Sciatic nerve (tissue), 2 donors: ENCODE measurements at places on chromosomes 6 and 20. TPM values are rescaled to one million over a fixed set of nuclear protein-coding genes. Genes with fewer than 3 reads are reported as not detected.
A peak's percentile ranks its signal among the peaks of the same experiment; 100 is the strongest.

DNA sequence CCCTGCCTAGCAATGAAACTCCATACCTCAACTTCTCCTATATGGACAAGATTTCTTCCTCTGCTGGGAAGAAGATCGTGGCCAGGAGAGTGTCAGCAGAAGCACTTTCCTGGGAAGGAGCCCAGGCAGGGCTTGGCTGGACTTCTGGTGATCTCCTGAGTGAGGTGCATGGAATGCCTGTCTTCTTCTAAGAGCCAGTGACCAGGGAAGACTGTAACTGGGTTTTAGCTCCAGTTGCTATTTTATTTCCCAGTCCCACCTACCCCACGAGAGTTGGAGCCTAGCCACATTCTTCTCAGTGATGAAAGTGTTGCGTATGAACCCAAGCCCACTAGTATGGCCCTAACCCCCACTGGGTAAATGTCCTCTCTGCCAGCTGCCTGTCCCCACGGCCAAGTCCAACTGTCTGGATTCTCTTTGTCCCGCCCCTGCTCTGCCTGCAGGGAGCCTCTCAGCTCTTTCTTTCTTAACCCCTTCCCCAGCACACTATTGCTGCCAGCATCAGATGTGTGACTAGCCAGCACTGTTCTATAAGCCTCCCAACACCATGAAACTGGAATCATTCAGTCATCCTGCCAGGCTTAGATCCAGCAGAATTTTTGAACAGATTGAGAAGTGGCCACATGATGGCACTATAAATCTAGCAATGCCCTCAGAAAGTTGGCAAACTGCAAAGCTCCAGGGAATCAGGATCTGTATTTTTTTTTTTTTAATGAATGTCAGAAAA lies 69.8 kb upstream of the FAM184A start:
- no peak for DNase-seq

Gene B3GAT2
- not detected for total RNA-seq

DNA sequence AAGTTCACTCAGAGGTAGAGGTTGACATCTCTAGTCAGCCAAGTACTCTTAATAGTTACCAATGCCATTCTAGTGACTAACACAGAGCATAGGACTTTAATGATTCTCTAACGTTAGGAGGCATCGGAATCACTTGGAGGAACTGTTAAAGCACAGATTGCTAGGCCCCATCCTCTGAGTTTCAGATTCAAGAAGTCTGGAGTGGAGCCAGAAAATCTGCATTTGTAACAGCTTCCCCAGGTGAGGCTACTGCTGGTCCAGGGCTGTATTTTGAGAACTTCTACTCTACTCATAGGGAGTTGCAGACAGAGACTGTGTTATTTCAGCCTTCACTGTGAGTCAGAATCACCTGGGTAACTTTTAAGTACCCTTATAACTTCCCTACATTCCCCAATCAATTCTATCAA lies 5.7 kb downstream of the LMBRD1 start:
- DNase-seq: no peak

Gene TRAPPC3L
- total RNA-seq: 0.22 TPM

GRCh38 chr6:27776504-27776903 lies 135.7 kb downstream of the OR2B2 start:
- DNase-seq: no peak

DNA sequence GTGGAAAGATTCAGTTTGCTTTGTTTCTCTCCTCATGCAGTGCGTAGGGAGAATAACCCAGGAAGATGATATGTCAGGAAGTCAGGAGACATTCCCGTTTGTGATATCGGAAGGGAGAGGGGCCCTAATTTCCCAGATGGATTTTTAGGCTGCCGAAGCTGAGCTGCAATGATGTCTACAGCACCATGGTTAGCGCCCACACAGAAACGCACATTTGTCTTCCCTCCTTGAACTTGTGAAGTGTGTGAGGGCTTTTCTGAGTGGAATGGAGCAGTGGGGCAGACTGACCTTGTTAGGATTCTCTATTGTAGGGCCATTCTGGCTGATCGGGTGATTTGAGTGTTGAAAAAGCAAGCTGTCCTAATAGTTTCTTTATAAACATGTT lies 191.3 kb upstream of the ARG1 start:
- DNase-seq: no peak

GRCh38 chr6:27542485-27542884 lies 69.6 kb upstream of the ZNF184 start:
- DNase-seq: no peak

Gene BTNL2
- not detected for total RNA-seq

Gene TCP11
- not detected for total RNA-seq

Gene HLA-DQA2
- total RNA-seq: 10.2 TPM

DNA sequence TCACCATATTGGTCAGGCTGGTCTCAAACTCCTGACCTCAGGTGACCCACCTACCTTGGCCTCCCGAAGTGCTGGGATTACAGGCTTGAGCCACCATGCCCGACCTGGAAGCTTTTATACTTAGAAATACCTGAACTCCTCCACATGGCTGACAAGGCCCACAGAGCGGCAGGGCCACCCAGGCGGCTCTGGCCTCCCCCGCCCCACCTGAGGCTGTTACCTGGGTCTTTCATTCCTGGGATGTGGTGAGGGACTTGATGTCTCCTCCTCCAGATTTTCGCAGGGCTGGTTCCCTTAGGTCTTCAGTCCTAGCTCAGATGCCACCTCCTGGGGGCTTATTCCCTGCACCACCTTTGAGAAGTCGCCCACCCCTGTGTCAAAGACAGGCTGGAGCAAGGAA lies 152.1 kb downstream of the LY86 start:
- DNase-seq: no peak

- DNase-seq: no peak
These were observed 4.3 kb downstream of the ZBTB46 start for GRCh38 chr20:63826753-63827152.

GRCh38 chr6:134175532-134176263 lies 123.3 kb upstream of the SLC2A12 start:
- peak; percentile 82 for DNase-seq

Gene UBE2C
- 0.80 TPM for total RNA-seq

DNA sequence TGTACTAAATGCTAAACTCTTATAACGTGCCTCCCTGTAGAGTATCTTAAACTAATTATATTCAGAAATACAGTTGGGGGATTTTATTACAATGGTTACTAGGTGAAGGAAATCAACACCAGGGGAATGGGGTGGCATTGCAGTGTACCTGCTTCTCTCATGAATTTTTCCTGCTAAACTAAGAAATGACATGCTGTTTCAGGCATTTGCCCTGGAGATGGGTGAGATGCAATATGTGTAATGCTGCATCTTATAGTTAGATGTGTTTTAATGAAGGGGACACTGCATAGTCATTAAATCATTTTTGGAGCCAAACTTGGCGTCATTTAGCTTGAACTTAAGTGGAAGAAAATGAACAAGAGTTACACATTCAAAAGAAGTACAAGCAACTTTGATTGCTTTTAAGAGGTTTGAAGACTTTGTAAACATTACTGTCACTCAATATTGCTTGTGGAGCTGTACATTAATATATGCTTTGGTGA lies 4.3 kb downstream of the EYA4 start:
- DNase-seq: no peak

GRCh38 chr6:165718491-165718891 lies 55.5 kb upstream of the PDE10A start:
- no peak for DNase-seq

- DNase-seq: no peak
These were observed 142.1 kb downstream of the TAF4 start for GRCh38 chr20:61923371-61924166.

- no peak for DNase-seq
These were observed 544.9 kb downstream of the PKHD1 start for GRCh38 chr6:51542475-51542874.

DNA sequence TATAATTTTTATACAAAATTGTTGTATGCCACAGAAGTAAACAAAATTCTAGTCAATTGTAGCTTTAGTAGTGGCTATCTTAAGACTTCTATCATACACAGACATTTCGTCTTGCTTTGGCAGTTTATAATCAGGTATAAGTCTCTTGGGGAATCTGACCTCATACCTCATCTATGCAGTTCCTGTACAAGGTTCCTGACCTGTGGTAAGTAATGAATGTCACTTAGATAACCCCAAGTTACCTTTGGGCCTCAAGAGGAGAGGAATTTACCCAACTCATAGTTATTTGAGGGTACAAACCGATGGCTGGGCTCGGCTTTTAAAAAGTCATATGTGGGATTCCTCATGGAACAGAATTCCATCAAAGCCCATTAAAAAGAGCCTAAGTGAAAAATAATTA lies 58.8 kb upstream of the UNC93A start:
- no peak for DNase-seq

Gene CCDC167
- 10.4 TPM for total RNA-seq

- DNase-seq: no peak
These were observed 33.5 kb upstream of the SYNCRIP start for GRCh38 chr6:85676086-85676729.

GRCh38 chr6:12369781-12370262 lies 79.7 kb downstream of the EDN1 start:
- DNase-seq: no peak

Gene MACROD2
- 13.8 TPM for total RNA-seq

- no peak for DNase-seq
These were observed 431.7 kb downstream of the CDKAL1 start for GRCh38 chr6:20965915-20966314.

Gene TRIM10
- 0.62 TPM for total RNA-seq

DNA sequence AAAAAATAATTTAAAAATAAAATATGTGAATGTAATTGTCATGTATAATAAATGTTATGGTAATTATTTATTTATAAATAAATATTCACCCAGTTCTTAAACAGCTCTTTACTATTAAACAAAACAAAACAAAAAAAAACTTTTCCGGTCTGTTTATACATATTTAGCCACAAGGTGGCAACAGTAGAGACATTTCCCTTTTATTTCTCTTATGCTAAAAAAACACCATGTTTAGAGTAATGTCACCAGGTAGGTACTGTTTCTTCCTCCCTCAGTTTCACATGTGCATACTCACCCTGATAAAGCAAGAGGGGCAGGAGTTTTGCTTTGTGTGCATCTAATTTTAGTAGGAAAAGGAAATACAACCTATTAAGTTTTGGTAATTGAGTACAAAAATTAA lies 610.4 kb upstream of the IMPG1 start:
- DNase-seq: no peak

- DNase-seq: peak; percentile 32
These were observed 86.0 kb upstream of the BHLHE23 start for GRCh38 chr20:63092660-63093215.

Gene ELOVL2
- 2.9 TPM for total RNA-seq

Gene KIF25
- total RNA-seq: 1.6 TPM

Gene POM121L2
- total RNA-seq: not detected

Gene COL20A1
- 0.22 TPM for total RNA-seq

Gene FOXC1
- total RNA-seq: 61.8 TPM

- DNase-seq: no peak
These were observed 46.7 kb downstream of the RALY start for GRCh38 chr20:34040300-34040995.

Gene SPO11
- total RNA-seq: not detected

DNA sequence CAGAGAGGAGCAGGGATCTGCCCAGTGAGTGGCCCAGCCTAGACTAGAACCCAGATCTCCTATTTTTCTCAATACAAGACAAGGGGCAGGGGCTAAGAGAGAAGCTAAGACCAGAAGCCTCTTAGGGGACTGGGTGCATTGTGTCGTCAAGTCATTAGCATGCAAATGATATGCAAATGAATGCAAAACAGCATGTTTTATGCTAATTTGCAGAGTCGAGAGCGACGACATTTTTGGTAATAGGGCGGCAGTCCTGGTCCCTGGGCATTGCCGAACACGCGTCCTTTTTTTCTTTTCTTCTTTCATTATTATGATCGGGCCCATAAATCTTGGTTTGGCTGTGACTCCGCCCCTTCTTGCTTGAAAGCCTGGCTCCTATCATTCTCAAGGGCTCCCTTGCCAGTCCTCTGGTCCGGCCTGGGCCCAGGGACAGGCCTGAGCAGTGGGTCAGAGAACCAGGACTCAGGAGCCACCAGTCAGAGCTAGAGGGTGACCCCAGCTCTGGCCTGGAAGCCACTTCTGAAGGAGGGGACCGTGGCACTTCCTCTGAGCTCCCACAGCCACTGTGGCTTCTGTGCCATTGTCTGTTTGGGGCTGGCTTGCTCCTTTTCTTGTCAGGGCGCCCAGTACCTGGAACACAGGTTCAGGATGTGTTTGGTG lies 32.0 kb upstream of the SCRT2 start:
- DNase-seq: peak; percentile 36

DNA sequence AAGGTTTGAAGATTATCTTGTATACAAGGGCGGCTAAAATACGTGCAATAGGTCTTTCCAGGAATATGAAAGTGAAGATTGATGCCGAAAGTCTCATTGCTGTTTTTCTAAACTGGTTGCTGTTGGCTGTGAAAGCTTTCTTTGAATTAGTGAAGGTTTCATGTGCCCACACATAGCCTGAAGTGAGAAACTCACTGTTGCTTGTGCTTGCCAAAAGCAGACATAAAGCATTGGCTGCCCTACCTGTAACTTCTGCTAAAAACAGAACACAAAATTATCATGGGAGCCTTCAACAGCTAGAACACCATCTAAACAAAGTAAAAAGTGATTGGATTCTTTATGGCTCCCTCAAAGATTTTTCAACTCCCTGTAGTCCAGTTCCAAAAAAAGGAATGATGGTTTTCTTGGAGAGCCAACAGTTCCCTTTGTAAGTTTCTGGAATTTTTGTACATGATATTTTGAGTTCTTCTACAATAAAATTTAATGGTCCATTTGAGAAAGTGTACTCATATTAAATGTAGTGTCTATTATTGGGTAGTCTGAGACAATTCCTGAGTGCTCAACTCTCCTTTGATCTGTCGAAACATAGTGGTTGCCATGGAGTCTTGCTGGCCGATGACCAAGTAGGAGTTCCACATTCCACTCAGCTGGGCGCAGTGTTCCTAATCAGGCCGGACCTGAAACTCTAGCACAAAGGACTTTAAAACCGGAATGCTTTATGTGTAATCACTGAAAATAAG lies 68.5 kb downstream of the PLEKHG1 start:
- DNase-seq: peak; percentile 96

Gene PNRC1
- total RNA-seq: 333 TPM

DNA sequence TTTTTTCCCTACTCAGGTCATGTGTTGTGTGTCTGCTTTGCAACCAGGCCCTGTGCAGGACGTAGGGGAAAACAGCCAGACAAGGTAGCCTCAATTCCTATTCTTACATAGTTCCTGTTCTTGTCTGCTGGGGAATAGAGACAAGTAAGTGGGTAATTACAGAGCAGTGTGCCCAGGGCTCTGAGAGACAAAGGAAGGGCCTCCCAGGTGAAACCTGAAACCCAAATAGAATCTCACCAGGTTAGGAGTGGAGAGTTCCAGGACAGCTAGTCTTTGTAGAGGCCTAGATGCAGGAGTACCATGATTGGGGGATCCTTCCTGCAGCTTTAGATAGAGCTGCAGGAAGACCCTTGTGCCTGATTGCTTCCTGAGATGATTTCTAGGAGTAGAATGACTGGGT lies 48.4 kb downstream of the DHX35 start:
- DNase-seq: no peak

Gene MDC1
- 43.2 TPM for total RNA-seq

- no peak for DNase-seq
These were observed 51.9 kb downstream of the FAM120B start for GRCh38 chr6:170358496-170358895.
